ENCODE measurements at places on chromosomes 11 and 22. TPM values are rescaled to one million over a fixed set of nuclear protein-coding genes. Genes with fewer than 3 reads are reported as not detected.

Gene DGAT2
- total RNA-seq = 36.4 TPM

DNA sequence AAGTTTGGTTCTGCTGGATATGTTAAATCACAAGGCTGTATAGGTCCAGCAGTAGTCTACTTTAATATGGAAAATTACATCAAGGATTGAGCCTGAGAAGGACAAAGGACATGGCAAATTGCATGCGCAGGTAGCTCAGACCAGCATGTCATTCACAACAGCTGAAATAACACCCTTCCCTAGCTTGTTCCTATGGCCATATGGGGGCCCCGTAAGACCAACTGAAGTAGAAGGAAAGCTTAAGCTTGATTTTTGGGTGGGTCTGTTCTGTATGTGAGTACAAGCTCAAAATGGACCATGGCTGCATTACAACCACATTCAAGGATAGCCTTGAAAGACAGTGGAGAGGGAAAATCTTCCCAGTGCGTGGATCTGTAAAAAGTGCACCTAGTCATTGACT lies 20.6 kb upstream of the PDE3B start:
- DNase-seq = no peak

- DNase-seq = no peak
These were observed 14.2 kb downstream of the OR5B21 start for GRCh38 chr11:58493676-58494075.

Gene EIF4G2
- total RNA-seq = 384 TPM

DNA sequence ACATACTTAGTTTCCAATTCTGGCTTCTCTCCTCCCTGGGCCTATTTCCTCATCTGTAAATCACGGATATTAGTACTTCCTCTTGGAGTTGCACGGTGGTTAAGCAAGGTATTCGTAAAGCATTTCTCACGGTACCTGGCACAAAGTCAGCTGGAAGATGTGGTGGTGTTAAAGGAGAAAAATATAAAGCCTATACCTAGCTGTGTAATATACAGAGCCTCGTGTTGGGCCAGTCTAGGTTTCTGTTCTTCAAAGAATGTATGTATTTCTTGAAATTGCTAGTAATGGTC lies 47.2 kb downstream of the DBX1 start:
- DNase-seq = no peak

Gene FIBP
- 220 TPM for total RNA-seq

- no peak for DNase-seq
These were observed 3.4 kb upstream of the MUC5B start for GRCh38 chr11:1219446-1219833.

Gene PHLDA2
- 1.1 TPM for total RNA-seq

DNA sequence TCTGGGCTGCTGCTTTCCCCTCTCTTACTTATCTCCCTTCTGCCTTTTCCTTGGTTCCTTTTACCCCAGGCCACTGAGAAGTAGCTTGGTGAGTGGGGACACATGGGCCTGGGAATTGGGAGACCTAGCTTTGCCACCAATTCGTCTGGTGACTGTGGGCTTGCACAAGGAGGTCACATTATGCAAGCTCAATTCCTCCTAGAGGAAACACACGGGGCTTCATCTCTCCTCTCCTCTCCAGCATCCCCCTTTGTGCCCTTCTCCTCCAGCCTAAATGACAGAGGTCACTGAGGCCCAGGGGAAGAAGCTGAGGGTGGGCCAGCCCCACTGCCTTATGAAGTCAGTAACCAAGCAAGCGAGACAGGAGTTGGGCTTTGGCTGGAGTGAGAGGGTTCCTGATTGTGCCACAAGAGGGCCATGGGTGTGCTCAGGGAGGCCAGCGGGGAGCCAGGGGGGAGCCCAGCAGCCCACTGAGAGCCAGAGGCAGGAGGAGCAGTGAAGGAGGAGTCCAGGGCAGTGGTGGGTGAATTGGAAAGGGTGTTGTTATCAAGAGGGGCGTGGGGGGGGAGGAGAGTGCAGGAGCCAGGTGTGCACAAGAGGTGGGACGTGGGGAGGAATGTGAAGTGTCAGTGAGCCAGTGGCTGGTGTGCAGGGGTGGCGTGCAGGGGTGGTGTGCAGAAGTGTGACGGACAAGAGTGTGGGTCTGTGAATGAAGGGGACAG lies 2.0 kb downstream of the CLCF1 start:
- DNase-seq = peak; percentile 61

- DNase-seq = no peak
These were observed 373.6 kb upstream of the DDI1 start for GRCh38 chr11:103662880-103663279.

GRCh38 chr11:48008951-48009270 lies 28.6 kb downstream of the PTPRJ start:
- DNase-seq = no peak

GRCh38 chr11:910044-910588 lies 494 bp downstream of the CHID1 start:
- DNase-seq = peak; percentile 39

Gene OR51B6
- total RNA-seq = not detected

Gene DNAJB7
- not detected for total RNA-seq

GRCh38 chr11:34165786-34166555 lies 60.5 kb downstream of the NAT10 start:
- no peak for DNase-seq

DNA sequence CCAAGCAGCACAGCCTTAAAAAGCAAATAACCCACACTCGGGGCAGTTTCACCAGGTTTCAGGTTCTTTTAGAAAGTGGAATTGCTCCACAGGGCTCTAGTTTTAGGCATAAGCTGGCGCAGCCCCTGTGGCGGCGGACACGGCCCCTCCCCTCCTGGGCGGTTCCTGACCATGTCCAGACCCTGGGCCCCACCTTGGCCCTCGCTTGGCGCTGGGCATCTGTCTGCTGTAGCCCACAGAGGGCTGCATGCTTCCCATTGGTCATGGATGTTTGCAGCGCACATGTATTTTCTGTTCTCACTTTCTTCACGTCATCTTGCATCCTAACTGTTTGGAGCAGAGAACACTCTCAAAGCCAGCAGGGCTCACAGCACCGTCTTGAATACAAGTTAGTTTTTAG lies 244.3 kb downstream of the BRD1 start:
- no peak for DNase-seq

DNA sequence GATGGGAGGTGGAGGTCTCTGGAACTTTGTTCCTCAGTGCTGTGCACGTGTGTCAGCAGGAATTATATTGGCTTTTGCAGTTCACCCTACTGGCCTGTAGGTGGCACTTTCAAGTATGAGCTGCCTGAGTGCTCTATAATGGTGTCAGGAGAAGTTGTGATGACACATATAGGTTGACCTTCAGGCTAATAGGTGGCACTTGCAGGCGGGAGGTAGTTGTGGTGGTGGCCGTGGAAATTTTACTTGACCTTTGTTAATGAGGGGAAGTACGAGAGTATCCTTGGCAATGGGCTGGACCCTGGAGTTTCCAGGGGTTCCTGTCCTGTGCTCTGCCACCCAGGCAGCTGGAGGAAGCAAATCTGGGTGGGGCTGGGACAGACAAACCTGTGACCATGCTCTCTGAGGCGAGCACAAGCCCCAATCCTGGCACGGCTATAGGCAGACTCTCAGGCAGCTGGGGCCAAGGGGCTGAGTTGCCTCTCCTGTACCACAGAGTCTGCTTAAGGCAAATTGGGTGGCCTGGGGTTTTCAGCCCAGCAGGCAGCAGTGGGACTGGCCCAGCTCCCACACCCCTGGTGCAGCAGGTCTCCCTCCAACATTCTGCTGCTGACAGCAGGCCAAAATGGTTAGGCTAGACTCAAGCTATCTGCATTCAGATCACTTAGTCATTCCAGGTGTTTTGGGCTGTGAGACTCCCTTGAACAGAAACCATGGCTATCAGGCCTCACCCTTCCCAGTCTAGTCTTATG lies 147.5 kb upstream of the CTSC start:
- DNase-seq = peak; percentile 52

GRCh38 chr11:12842933-12843636 lies 166.0 kb upstream of the RASSF10 start:
- DNase-seq = peak; percentile 79

DNA sequence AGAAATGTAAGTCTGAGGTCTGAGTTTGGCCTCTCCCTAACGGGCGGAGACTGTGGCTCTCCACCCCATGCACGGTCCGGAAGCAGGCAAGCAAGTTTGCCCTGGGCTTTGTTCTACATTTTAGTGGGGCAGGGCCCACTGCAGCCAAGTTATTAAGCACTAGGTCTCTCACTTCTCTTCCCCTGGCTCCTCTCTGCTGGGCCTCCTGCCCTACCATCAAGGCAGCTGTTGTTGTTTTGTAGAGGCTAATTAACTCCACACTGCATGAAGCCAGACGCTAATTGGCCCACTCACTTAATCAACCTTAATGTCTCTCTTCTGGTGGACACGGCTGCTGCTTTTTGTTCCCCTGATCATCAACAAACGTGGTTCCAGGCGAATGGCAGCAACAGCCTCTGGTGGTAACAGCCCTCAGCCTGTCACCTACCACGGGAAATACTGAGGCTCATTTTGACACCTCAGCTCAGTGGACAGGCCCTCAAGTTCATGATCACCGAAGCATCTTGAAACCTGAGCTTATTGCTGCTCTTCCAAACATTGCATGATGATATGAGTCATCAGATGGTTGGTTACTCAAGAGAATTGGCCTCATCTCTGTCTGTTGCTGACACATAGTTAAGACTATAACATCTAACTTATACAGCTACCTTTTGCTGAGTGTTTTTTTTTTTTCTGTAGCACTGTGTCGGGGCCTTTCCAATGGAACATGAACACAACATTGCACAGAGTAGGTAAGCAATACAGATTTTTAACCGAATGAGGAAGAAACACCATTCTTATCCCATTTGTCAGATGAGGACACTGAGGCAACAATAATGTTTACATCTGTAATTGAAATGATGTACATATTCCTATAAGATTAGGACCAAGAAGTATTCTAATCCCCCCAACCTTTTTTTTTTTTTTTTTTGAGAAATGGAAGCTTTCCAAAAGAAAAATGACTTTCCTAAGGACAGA lies 20.8 kb upstream of the LMO2 start:
- DNase-seq = no peak

Gene NOL12
- 36.0 TPM for total RNA-seq

Gene NAALAD2
- total RNA-seq = 5.3 TPM

Gene CASP5
- not detected for total RNA-seq

- DNase-seq = peak; percentile 51
These were observed 6.5 kb upstream of the MFNG start for GRCh38 chr22:37492428-37493344.

Gene NAV2
- total RNA-seq = 106 TPM
